CD4-positive, alpha-beta T cell treated with Interleukin-17A for 1 hour (primary cell): ENCODE measurements at places on chromosomes 1 and 21.

DNA sequence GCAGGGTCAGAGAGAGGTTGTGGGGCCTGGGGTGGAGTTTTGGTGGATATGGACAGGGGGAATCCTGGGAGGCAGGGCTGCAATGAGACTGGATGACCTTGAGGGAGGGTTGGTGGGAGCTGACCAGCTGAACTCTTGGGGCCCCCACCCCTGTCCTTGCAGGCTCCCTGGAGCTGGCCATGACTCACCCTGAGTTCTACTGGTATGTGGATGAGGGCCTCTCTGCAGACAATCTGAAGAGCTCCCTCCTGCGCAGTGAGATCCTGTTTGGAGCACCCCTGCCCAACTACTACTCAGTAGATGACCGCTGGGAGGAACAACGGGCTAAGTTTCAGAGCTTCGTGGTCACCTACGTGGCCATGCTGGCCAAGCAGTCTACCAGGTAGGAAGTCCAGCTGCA is 23.6 kb downstream of the DISP3 start:
- DNase-seq = no peak

GRCh38 chr1:8062861-8063260 is 36.8 kb upstream of the ERRFI1 start:
- no peak for DNase-seq

GRCh38 chr21:29436650-29437049 is 137.9 kb downstream of the BACH1 start:
- DNase-seq = peak; percentile 10

- DNase-seq = peak; percentile 45
Observed at GRCh38 chr1:155126556-155127104, 1.0 kb upstream of the EFNA1 start.

GRCh38 chr1:109677459-109677858 is 9.6 kb downstream of the GSTM2 start:
- no peak for DNase-seq

GRCh38 chr1:159829822-159830465 is 3.3 kb downstream of the SLAMF8 start:
- no peak for DNase-seq

DNA sequence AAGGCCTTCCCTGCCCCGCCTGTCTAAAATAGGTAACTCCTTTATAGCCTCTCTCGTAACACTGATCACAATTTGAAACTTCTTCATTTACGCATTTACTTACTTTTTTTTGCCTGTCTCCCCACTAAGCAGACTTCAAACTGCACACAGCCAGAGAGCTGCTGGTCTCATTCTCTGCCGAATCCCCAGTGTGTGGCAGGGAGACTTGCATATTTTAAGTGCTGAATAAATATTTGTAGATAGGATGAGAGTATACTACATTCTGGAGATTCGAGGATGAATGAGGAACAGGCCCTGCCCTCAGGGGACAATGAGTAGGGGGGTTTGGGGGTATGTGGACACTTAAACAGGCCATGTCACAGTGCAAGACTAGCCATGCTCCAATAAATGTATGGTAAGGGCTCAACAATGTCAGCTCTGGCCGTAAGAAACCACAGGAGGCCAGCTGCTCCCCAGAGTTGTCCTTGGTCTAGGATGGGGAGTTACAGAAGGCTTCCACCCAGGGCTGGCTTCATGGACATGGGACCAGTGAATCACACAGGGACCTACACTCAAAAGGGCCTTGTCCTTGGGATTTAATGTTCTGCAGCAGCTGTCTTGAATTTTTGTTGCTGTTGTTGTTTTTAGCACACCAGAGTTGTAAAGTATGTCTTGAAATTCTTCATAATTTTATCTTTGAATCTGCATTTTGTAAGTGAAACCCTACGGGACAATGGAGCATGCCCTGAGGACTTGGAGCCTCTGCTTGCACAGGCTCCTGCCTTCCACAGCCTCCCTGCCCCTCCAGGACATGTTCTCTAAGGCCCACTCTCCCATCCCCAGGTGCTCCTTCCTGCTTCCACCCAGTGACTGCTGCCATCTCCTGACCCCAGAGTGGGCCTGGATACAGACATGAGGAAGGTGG is 8.5 kb downstream of the DIO1 start:
- no peak for DNase-seq

- no peak for DNase-seq
Observed at GRCh38 chr21:31869750-31870149, 3.1 kb upstream of the HUNK start.

- DNase-seq = no peak
Observed at GRCh38 chr1:190633488-190633887, 155.8 kb upstream of the BRINP3 start.

DNA sequence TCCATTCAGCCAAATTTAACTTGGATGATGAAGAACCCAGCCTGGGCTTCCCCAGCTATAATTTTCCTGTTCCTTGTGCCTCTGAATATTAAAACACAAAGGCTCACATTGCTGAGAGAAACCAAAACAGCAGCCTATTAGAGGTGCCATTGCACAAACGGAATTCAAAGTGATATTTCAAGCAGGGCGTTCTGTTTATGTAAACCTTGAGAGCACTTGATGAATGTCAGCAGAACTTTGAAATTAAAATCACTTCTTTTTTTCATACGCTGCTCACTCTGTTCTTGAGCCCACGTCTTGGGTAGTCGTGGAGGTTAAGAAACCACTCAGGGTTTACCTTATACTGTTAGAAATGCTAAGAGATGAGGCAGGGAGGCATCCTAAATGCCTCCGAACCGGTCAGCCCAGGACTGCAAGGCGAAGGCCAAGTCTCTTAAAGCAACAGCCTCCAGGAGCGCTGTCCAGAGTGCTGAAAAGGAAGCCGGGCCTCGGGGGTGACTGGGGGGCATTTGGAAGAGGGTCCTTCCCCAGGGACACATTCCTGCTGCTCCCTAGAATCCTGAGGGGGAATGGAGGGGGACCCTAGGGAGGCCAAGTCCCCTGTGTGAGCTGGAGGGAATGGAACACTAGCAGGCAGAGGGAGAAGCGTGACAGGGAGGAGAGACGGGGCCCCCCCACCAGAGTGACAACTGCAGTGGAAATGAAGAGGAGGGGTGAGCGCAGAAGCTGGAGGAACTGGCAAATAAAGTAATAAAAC is 154.8 kb upstream of the VAMP3 start:
- DNase-seq = peak; percentile 7

- DNase-seq = peak; percentile 35
Observed at GRCh38 chr1:18597160-18598042, 33.2 kb upstream of the PAX7 start.

- no peak for DNase-seq
Observed at GRCh38 chr1:155175281-155175926, 1.8 kb downstream of the TRIM46 start.

DNA sequence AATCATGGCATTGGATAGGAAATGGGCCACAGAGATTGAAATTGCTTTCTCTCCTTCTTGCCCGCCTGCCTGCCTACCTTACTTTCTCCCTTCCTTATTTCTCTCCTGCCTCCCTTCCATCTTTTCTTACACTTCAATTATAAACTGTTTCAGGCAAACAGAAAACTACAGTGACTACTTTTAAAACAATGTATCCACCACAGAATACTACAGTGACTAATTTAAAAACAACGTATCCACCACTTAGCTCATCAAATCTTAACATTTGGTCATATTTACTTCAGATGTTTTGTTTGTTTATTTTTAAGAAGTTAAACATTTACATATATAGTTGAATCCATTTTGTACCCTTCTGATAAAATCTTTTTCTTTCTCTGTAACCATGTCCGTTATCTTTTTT is 54.4 kb downstream of the SNRPE start:
- no peak for DNase-seq

DNA sequence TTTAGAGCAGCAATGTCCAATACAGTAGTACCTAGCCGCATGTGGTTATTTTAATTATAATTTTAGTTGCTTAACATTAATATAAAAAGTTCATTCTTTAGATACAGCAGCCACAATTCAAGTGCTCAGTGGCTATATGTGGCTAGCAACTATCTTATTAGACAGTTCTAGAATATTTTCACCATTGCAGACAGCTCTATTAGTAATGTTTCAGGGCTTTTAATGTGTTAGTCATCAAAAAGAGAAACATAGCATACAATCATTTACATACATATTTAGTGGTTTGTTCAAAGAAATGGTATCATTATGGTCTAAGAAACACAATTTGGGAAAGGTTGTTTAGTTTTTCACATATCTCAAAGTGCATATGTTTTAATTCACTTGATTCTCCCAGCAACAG is 66.6 kb upstream of the DYNLT5 start:
- no peak for DNase-seq

DNA sequence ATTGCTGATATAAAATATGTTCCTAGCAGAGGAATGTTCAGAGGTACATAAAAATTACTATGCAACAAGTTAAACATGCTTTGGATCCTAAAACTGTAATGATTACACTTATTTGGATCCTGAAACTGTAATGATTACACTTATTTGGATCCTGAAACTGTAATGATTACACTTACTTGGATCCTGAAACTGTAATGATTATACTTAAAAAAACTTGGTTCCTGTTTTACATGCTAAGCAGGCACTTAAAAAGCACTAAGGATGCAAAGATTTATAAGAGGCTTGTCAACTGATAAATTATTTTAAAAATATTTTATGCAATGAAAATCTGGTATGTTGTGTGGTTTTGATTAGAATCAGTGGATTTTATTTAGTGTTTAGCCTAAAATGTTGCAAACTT is 47.7 kb downstream of the ZNHIT6 start:
- no peak for DNase-seq

GRCh38 chr1:46603481-46603857 is 599 bp downstream of the MKNK1 start:
- no peak for DNase-seq

GRCh38 chr1:67860776-67861175 is 27.5 kb upstream of the GNG12 start:
- DNase-seq = no peak

DNA sequence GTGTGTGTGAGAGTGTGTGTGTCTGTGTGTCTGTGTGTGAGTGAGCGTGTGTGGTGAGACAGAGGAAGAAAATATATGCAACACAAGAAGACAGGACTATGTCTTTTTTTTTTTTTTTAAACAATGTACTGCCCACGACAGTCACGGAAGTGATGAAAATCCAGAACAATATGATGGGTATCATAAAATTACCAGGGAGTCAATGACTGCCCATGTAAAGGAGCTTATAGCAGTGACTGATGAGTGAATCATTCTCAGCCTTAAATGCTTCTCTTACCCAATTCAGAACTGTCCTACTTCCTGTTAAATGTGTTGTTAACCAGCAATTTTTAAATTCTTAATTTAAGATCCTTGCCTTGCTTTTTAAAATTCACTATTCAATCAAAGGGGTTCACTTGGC is 46.6 kb downstream of the RGS7 start:
- DNase-seq = no peak

GRCh38 chr21:40194185-40194980 is 327.1 kb downstream of the PCP4 start:
- DNase-seq = no peak

DNA sequence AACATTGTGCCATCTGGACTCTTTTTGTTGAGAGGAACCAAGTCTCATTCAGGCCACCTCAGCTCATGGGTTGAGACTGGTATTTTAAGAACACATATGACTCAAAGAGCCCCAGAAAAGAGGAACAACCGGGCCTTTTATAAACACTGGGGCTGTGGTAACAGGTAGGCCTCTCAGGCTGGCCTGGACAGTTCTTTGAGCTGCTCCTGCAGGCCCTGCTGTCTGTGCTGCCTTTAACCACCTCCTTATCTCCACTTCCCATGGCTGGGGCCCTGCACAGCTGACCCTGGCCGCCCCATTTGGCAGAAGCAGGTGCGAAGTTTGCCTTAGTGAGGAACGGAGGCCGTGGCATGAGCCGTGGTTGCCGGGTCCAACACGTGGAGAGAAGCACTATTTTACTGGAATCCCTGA is 163.3 kb downstream of the RHOU start:
- DNase-seq = no peak

DNA sequence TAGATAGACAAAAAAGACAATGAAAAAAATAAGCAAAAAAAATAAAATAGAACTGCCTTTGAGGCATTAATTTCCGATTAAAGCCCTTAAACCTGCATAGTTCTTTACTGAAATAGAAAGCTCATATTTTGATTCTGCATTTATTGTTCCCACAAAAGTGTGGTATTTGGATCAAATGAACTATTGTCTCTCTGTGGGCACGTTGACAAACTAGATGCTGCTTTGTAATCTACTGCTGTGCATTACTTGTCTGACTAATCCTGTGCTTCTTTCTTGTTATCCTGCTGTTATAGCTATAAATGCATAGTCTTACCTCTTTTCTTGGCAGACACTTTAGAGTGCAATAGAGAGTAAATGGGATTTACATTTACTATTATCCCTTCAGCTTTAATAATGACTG is 31.4 kb upstream of the SLC35D1 start:
- DNase-seq = no peak

DNA sequence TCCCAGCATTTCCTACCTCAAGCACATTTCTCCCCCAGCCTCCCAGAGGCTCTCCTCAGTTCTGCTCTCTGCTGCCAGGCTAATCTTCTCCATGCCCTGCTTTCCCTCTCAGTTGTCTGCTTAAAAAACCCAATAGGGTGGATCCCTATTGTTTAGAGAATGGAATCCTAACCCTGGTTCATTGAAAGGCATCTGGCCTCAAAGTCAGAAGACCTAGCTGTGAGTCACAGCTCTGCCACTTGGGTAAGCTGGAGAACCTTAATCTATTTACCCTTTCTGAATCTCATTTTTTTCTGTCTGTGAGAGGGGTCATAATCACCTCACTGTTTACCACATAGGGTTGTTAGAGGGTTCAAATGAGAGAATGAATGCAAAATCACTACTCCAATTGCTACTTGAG is 12.5 kb upstream of the MYOC start:
- no peak for DNase-seq

DNA sequence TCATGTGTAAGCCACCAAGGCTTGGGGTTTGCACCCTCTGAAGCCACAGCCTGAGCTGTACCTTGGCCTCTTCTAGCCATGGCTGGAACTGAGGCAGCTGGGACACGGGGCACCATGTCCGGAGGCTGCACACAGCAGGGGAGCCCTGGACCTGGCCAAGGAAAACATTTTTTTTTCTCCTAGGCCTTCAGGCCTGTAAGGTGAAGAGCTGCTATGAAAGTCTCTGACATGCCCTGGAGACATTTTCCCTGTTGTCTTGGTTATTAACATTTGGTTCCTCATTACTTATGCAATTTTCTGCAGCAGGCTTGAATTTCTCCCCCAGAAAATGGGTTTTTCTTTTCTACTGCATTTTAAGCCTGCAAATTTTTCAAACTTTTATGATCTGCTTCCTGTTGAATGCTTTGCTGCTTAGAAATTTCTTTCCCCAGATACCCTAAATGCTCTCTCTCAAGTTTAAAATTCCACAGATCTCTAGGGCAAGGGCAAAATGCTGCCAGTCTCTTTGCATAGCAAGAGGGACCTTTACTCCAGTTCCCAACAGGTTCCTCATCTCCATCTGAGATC is 295.8 kb downstream of the LTN1 start:
- no peak for DNase-seq
